ENCODE measurements at places on chromosomes 3 and 15.

DNA sequence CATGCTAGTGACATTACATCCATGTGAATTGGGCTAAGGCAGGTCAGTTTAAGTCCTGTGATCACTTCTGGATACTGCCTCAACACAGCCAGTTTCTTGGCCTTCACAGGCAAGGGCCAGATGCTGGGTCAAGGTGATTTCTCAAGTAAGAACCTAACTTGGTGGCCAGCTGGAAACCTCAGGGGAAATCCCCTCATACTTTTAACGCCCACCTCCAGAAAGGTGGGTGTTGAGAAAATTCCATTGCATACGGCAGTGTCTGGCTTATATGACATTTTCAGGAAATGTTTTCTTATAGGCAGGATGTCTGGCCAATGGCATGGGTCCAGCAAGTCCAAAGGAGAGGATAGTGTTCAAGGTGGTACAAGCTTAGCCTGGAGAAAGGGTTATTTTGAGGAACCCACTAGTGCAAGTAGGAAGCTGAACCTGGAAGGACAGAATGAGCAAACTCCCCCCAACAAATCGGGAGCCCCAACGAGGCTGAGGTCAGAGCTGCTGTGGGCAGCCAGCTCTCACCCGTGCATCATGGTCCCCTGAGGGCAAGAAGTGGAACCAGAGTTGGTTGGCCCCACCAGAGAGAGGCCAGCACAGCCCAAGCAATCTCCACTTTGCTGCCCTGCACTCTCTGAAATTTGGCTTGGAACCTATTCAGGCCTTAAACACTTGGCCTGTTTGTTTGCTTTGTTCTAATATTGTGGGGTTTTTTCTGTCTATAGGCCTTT is 135.4 kb downstream of the PDE8A start:
- DNase-seq: no peak

DNA sequence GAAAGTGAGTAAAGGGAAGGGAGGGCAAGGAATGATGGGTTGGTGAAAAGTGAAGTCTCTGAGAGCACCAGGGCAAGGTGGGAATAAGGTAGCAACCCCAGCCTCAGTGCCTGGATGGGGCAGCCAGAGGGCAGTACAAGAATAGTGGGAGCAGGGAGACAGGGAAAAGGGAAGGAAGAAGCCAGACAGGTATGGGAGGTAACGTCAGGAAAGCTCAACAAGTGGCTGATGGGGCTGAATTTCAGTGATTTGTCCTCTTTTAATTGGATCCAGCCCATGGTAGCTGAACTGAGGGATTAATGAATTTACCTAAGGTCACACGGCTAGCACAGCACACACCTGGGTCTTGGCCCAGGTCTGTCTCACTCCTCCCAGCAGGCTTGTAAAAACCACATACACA is 12.6 kb downstream of the RORA start:
- no peak for DNase-seq

- no peak for DNase-seq
Observed at GRCh38 chr3:197082871-197083270, 53.3 kb upstream of the MELTF start.

DNA sequence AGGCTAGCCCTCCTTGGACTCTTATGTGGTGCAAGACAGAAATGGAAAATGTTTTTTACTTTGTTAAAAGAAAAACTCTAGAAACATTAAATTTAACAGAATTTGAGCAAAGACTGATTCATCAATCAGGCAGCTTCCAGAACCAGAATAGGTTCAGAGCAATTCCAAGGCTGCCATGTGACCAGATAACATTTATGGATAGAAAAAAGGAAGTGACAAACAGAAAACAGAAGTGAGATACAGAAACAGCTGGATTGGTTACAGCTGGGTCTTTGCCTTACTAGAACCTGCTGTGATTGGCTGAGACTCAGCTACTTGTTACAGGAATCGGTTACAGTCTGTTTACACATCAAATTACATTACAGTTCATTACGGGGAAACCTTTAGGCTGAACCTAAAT is 22.5 kb upstream of the OTOL1 start:
- DNase-seq: no peak

- DNase-seq: no peak
Observed at GRCh38 chr3:153166796-153167195, 4.8 kb downstream of the RAP2B start.

DNA sequence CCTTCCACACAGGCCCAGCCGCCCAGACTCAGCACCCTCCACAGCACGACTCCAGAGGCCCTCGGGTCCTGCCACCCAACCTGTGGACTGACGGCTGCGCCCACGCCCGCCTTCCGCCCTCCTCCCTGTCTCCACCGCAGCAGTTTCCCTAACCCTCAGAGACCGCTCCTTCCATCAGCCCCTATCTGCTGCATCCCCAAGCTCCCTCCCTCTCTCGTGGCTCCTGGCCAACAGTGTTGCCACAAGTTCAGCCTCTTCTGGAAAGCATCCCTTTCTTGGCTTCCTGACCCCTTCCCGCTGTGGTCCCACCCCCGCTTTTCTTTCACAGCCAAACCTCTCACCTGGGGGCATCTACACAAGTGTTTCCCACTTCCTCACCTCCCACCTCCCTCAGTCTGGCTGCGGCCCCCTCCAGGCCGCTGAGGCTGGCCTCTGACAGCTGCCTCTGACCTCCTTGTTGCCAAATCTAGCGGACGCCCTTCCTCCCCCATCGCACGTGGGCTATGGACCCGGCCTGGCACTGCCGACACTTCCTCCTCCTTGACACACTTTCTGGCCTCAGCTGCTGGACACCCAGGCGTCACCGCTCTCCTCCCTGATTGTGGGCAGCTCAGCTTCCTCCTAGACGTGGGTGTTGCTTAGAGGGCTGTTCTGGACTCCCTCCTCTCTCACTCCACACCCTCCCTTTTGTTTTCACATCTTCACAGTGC is 168.8 kb upstream of the TLE3 start:
- no peak for DNase-seq

GRCh38 chr15:40128766-40129660 is 20.3 kb upstream of the BMF start:
- DNase-seq: no peak

- no peak for DNase-seq
Observed at GRCh38 chr3:18445401-18446148, 20.4 kb upstream of the SATB1 start.

DNA sequence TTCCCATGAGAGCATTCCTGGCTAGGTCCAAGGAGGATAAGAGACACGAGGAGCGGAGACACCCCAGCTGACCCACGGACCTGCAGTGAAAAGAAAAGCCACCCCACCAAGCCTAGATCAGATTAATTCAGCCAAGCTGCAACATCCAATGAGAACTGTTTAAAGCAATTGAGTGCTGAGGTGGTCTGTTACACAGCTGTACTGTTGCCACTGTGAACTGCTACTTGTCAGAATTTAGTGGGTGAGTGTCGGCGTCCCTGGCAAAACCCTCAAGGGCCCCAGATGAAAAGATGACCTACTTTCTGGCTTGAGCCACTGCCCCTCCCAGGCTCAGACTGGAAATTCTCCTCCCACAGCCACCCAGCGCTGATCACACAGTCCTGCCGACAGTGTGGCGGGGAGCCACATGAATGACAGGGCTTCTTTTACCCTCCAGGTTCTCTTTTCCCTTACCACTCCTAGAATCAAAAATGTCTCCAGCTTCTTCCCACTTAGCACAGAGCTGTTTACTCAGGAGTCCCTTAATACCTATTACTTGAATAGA is 26.4 kb upstream of the KBTBD12 start:
- no peak for DNase-seq

GRCh38 chr15:60444289-60444912 is 34.5 kb downstream of the ICE2 start:
- no peak for DNase-seq

GRCh38 chr3:194194757-194195085 is 58.8 kb downstream of the HES1 start:
- no peak for DNase-seq

- no peak for DNase-seq
Observed at GRCh38 chr3:9032231-9032777, 69.0 kb upstream of the RAD18 start.

GRCh38 chr15:34987609-34988026 is 469 bp downstream of the ZNF770 start:
- DNase-seq: no peak

GRCh38 chr15:75578173-75578947 is 755 bp downstream of the PTPN9 start:
- DNase-seq: no peak

DNA sequence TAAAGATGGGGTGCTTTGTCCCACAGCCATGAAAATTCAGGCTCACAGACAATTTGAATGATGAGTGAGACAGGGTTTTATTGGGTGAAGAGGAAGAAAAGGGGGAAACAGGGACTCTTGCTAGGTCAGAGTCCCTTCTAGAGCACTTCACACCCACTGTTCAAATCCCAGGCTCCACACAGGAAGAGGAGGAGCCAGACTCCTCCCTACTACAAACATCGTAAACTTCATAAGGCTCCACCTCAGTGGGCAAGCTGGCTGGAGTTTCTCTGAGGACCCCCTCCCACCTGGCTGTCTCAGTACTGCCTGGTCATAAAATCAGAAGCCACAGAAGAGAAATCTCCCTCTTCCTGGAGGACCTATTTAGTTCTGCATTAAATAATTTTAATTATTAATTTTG is 80.3 kb upstream of the KCNMB2 start:
- DNase-seq: no peak

DNA sequence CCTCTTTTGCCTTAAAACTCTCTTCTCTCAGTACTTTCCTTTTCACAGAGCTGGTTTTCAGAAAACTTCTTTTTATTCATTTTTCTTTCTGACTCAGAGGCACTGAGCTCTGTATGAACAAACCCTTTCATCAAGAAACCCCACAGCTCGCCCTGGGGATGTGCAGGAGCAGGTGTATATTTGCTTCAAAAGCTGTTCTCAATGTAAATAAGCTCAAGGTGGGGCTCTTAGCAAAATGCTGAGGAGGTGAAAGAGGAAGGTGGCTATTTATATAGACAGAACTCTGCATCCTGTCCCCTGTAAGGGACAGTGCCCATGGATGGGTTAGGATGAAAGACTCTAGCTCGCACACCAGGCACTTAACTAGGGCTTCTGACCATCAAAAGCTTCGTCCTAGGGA is 302.0 kb downstream of the WDR72 start:
- no peak for DNase-seq

GRCh38 chr15:68218847-68219798 is 10.4 kb downstream of the CLN6 start:
- DNase-seq: no peak

DNA sequence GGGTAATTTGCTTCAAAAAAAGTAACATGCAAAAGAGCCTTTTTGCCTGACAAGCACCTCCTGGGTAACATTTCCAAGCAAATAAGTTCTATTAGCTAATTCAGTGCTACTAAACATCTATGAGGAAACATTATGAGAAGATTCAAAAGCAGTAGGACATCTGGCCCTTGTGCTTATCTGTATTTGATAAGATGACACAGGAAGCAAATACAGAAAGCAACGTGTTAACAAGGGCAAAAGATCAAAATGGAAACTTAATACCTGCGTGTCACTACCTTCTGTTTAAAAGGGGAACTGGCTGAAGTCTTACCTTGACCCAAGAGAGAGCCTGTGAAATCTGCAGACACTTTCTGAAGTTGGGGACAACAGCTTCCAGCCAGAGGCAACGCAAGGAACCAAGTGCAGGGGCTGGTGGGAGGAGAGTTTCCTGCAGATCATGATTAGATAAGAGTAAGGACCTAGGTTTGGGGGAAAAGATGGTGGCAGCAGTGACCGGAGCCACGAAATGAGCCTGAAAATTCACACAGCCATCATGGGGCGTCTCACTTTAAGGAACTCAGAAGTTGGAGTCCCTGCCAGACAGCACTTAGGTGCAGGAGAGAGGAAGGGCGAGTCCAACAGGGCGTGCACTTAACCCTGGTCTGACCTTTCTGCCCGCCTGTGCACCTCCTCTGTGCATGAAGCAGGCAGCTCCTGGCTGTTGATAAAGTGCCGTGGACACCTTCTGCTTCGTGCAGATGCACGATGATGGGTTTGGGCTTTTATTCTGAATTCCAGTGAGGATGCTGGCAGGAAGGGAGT is 153.6 kb upstream of the BHLHE40 start:
- DNase-seq: peak; percentile 45

DNA sequence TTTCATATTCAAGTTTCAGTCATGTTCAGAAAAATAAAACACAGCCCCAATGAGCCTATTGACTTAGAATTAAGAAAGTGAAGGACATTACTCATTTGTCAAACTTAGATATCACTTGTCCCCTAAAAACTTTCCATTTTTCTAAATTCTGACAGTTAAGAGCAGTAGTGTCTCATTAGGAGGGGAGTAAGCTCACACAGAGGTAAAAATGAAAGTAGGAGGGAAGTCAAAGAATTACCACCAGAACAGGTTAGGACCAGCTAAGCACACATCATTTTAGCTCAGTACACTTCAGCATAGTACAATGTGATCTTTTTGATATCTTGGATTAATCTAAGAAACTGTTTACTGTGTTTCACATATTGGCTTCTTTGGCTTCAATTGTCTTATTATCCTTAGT is 64.3 kb downstream of the OSTN start:
- DNase-seq: no peak

DNA sequence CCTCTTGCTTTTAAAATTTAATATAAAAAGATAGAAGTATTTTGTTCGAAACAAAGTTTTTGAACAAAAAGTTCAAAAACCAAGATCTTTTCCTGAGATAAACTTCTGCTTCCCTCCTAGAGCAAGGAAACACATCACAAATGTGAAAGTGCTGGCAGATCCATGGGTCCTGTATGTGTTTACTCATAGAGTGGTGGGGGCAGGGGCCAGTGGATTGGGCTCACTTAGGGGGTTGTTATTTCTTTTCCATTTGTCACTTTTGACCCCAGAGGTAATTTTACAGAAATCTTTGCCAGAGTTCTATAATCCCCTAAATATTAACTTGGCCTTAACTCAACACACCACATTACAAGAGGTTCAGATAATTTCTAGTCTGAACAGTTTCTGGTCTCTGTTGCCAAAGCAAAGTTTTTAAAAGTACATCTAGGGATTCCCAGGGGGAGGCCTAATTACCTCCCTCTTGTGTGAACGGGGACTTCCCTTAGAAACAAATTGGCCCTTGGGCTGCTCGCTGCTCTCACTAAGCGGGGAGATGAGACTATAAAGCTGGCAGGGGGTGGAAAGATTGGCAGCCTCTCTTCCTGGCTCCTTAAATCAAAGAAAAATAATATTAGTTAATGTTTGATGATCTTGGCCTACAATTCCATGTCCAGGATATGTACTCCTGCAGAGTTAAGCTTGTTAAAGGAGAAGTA is 66.8 kb upstream of the PTX3 start:
- DNase-seq: no peak

DNA sequence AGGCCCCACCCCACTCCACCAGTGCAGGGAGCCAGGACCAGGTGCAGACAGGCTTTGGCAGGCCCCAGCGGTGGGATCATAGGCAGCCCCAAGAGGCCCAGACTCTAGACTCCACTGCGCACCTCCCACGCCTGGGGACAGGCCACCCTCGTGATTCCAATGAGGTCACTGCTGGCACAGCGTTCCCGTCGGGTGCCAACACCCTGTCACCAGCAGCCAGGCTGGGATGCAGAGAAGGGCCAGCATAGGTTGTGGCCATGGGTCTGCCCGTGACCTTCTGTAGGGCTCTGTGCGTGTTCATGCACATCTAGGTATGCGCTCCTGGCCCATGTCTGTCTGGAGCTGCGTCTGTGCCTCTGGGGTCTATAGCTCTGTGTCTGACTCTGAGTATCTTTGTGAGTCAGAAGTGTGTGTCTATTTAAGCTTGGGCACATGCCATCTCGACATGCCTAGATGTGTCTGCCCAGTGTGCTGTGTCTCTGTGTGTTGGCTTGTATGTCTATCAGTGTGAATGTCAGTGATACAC is 13.0 kb downstream of the VIPR1 start:
- peak; percentile 99 for DNase-seq

Data from foreskin keratinocyte (primary cell).